RWPE1 (cell line): ENCODE measurements at places on chromosomes 12 and 14.

DNA sequence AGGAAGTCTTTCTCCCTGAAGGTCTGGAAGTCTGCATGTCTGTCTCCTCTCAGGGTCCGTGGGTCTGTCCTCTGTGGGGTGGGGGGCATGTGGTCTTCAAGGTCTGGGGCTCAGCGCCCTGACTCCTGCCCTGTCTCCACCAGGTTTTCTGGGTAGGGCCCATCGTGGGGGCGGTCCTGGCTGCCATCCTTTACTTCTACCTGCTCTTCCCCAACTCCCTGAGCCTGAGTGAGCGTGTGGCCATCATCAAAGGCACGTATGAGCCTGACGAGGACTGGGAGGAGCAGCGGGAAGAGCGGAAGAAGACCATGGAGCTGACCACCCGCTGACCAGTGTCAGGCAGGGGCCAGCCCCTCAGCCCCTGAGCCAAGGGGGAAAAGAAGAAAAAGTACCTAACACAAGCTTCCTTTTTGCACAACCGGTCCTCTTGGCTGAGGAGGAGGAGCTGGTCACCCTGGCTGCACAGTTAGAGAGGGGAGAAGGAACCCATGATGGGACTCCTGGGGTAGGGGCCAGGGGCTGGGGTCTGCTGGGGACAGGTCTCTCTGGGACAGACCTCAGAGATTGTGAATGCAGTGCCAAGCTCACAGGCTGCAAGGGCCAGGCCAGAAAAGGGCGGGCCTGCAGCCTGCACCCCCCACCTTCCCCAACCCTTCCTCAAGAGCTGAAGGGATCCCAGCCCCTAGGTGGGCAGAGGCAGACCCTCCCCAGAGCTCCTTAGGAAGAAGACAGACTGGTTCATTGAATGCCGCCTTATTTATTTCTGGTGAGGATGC is 3.4 kb downstream of the AQP5 start:
- DNase-seq = no peak

- no peak for DNase-seq
Measured at GRCh38 chr12:2642176-2642892, 152.4 kb upstream of the FKBP4 start.

GRCh38 chr14:58543253-58543652 is 94.5 kb upstream of the DACT1 start:
- DNase-seq = no peak

- no peak for DNase-seq
Measured at GRCh38 chr12:27810756-27811155, 30.7 kb upstream of the MANSC4 start.

DNA sequence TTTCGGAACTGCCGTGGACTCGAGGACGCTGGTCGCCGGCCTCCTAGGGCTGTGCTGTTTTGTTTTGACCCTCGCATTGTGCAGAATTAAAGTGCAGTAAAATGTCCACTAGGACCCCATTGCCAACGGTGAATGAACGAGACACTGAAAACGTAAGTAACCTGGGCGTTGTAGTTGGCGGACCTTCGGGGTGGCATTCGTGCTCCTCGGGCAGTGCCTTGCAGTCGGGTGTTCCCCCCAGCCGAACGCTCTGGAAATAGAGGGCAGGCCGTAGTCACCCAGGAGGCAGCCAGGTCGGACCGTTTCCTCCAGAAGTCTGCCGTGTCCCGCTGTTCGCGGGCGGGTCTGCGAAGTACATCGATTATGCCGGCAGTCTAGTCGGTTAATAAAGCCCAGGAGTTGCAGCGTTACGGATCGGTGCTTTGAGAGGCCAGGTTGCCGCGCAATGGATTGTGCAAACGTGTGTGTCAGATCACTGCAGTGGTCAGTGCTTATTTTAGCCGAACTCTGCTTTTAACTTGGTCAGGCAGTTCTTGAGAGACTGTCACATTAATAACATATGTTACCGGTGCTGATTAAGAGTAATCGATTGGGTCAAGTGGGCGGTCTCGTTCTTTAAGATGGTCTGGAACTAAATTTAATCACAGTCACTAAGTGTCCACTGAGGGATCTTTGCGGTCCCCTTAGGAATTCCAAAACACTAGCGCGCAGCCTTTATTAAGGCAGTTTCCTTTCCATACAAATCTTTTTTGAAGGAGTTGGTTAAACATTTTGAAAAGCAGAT is 906 bp downstream of the MARK3 start:
- DNase-seq = no peak

DNA sequence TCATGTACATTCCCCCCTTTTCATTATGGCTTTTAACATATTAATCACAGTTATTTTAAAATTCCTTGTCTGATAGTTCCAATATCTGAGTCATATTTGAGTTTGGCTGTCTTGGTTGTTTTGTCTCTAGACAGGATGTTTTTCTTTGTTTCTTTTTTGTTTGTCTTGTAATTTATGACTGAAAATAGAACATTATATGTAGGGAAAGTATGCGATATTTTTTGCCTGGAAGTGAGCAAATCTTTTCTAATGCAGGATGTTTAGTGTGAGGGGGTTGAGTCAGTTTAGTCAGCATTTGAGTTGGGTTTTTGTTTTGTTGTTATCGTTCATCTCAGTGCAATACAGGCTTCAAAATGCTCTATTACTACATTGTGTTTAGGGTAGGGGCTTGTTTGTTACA is 239.7 kb downstream of the SNAPC1 start:
- DNase-seq = no peak

- no peak for DNase-seq
Measured at GRCh38 chr14:33229269-33229929, 290.7 kb downstream of the NPAS3 start.

DNA sequence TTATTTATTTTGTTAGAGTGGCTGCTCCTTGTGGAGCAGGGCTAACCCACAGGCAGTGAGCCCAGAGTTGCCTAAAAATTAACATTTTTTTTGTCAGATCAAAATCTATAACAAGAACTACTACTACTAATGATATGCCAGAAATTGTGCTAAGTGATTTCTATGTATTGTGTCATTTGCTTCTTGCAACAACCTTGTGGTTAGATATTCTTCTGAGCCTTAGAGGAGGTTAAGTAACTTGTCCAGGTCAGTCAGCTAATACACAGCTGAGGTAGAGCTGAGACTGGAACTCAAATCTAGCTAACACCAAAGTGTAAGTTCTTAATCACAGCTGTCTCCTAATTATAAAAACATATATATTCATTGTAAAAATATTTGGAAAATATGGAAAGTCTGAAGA is 29.8 kb downstream of the CFL2 start:
- DNase-seq = no peak

DNA sequence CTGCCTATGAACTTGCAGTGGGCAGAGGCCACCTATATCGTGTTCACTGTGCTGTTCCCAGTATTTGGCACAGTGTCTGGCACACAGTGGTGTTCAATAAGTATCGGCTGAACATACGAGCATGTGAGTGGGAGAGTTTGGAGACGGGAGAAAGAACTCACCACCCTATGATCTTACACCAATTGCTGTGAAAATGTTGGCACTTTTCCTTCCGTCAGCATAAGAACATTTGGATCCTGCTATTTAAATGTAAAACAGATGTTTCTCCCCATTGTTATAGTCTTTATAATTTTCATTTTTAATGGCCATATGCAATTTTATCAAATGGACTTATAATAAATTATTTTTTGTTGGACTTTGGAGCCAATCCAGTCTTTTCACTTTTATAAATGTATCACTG is 144.4 kb downstream of the EFCAB11 start:
- no peak for DNase-seq

- no peak for DNase-seq
Measured at GRCh38 chr12:83477696-83478095, 791.0 kb downstream of the TMTC2 start.

GRCh38 chr12:54040148-54040494 is 7.3 kb downstream of the HOXC5 start:
- DNase-seq = no peak

DNA sequence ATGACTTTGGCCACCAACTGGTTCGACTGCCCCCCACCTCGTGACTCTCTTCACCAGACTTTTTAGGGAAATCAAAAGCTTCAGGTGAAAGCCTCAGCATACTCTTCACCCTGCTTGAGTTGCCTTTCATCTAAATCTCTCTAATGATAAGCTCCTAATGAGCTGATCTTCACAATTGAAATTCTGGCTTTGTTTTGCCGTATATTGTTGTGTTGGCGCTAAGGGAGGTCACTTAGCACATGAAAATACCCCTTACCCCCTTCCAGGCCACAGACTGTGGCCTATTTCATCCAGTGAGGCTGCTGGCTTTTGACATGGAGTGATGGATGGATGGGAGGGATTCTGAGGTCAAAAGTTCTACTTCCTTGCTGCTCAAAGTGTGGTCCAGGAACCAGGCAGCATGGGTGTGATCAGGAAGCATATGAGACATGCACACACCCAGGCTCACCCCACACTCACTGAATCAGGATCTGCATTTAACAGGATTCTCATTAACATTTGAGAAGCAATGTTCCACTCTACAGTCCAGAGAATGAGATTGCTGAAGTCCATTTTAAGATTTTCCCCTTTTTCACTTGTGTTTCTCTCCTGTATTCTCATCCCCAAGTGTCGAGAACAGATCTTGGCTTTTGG is 131.4 kb downstream of the DACT1 start:
- no peak for DNase-seq

DNA sequence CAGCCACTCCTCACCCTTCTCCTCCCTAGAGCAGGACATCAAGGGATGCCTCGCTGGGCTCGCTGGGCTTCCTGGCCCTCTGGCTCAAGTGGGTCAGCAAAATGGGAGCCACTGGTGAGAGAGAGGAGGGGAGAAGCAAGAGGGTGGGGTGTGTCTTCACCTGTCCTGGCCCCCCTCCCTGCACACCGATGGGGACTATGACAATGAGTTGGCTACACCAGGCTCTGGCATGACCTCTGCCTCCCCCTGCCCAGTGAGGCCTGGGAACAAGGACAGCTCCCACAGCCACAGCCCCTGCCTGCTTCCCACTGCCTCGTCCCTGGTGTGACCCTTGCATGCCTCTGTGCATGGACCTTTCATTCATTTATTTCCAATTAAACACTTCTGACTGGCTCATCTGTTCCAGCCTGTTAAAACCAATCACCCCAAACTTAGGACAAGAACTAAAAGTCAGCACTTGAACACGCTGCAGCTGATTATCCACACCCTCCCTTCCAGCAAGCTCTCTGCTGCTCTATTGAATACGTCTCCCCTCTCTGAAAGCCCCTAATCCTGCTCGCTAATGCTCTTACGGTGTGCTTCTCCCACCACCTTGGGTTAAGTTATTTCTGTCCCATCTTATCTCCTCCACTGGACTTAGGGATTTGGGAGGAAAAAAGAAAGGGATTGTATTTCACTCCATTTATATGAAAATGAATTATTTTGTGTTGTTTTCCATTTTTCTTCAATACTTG is 5.8 kb upstream of the PPP2R5C start:
- no peak for DNase-seq

DNA sequence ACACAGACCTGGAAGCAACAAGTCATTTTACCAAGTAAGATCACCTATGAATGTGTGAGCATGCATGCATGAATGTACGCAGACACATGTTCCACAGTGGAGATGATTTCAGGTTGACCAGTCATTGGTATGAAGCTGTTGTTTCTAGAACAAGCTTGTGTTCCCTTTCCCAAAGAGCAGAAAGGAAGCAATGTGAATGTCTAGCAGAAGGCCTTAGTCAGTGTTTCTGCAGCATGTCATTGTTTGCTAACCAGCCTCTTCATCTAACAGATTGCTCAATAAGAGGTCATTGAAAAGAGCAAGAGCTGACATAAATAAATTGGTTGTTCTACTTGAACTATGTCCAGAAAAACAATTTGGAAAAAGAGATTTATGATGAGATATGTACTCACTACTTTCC is 191.4 kb downstream of the PLCZ1 start:
- no peak for DNase-seq

DNA sequence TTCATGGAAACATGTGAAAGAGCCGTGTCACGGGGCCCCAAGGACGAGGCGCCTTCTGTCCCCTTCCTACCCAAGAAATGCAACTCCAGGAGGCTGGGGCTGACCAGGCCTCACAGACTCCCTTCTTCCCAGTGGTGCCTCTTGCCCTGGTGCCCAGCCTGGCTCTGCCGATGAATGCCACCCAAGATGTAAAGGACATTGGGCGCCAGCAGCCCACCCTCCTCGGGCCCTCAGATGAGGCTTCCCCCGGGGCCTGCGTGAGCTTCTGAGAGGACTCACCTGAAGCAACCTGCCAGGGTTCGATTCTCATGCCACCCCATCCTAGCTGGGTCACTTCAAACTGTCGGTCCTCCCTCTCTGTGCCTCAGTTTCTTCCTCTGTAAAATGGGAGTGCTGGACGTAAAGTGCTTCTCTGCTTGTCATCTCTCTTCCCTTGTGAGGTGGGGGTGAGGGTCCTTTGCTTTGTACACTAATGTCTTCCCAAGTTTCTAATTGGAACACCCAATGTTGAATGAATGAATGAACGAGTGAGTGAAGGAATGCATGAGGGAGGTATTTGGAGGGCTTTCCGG is 10.8 kb downstream of the FAM222A start:
- DNase-seq = no peak

DNA sequence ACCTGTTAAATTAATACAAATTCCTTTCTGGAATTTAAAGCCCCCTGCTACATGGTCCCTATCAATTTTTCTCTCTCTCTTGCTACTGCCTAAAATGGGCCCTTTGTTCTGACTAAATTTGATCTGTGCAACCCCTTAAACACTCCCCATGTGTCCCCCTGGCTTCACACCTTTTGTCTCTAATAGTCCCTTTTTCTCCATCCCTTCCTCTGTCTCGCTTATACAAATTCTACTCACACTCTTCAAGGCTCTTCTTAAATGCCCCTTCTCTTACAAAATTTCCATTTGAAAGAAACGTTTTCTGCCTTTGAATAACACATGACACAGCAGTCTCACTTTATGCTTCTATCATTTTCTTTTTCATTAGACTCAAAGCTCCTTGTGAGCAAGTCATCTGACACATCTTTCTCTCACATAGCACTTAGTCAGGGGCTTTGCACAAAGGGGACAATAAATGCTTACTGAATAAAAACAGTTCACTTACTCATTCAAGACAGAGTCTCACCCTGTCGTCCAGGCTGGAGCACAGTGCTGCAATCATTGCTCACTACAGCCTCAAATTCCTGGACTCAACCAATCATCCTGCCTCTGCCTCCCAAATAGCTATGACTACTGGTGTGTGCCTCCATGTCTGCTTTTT is 41.5 kb upstream of the NR2C1 start:
- no peak for DNase-seq

DNA sequence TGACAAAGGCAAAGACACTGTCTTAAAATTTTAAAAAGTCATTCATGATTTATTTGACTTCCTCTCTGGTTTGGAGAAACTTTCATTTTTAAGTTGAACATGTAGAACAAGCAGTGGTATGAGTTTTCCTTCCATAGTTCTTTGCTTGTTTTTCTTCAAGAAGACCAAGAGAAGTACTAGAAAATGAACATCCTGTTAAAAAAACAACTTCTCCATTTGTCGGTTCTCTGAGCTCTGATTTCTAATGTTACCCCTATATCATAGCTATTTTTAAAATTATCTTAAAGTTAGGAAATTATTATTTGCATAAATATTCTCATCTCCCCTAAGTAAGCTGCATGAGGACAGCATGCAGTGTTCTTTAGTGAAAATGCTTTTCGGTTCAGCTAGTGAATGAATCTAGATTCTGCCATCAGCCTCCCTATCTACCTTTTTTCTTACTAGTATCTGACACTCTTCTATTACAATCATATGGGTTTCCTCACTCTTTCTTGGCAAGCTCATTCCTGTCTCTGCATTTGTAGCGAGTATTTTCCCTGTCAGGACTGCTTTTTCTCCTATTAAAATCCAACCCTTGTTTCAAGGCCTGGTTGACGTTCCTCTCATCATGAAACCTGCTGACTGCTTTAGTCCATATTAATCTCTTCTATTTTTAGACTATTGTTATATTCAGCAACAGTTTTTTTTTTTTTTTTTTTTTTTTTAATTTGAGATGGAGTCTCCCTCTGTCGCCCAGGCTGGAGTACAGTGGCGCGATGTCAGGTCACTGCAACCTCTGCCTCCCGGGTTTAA is 15.8 kb downstream of the DIP2B start:
- DNase-seq = no peak

GRCh38 chr12:110373025-110373424 is 30.5 kb downstream of the ANAPC7 start:
- DNase-seq = no peak
